ENCODE measurements at places on chromosomes 16 and 17. TPM values are rescaled to one million over a fixed set of nuclear protein-coding genes. Genes with fewer than 3 reads are reported as not detected.

DNA sequence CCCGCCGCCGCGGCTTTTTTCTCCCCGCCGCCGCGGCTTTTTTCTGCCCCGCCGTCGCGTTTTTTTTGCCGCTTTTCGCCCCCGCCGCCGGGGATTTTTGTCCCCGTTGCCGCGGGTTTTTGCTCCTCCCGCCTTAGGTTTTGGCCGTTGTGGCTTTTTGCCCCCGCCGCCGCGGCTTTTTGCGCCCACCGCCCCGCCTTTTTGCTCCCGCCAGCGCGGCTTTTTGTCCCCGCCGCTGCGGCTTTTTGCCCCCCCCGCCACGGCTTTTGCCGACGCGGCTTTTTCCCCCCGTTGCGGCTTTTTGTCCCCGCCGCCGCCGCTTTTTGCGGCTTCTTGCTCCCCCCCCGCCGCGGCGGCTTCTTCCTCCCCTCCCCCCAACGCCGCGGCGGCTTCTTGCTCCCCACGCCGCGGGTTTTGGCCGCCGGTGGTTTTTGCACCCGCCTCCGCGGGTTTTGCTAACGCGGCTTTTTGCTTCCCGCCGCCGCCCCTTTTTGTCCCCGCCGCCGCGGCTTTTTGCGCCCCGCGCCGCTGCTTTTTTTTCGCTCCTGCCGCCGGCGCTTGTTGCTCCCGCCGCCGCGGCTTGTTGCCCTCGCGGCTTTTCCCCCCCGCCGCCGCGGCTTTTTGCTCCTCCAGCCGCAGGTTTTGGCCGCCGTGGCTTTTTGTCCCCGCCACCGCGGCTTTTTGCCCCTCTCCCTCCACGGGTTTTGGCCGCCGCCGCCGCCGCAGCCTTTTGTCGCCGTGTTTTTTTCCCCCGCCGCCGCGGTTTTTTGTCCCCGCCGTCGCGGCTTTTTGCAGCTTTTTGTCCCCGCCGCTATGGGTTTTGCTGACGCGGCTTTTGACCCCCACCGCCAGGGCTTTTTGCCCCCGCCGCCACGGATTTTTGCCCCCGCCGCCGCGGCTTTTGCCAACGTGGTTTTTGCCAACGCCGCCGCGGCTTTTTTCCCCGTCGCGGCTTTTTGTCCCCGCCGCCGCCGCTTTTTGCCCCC, 150.3 kb downstream of the KCNJ18 start:
- DNase-seq = no peak

- DNase-seq = peak; percentile 48
Measured at GRCh38 chr17:33520426-33521330, 227.6 kb upstream of the ASIC2 start.

- DNase-seq = peak; percentile 36
Measured at GRCh38 chr17:9973669-9974447, 68.8 kb upstream of the RCVRN start.

DNA sequence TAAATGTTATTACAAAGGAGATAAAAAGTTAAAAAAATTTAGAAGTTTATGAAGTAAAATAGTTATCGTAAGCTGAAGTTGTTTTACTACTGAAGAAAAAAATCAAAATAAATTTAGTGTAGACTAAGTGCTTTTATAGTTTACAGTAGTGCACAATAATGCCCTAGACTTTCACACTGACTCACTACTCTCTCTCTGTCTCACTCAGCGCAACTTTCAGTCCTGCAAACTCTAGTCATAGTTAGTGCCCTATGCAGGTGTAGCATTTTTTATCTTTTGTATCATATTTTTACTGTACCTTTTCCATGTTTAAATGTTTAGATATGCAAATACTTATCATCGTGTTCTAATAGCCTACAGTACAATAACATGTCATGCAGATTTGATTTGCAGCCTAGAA, 17.7 kb upstream of the TOM1L1 start:
- no peak for DNase-seq

DNA sequence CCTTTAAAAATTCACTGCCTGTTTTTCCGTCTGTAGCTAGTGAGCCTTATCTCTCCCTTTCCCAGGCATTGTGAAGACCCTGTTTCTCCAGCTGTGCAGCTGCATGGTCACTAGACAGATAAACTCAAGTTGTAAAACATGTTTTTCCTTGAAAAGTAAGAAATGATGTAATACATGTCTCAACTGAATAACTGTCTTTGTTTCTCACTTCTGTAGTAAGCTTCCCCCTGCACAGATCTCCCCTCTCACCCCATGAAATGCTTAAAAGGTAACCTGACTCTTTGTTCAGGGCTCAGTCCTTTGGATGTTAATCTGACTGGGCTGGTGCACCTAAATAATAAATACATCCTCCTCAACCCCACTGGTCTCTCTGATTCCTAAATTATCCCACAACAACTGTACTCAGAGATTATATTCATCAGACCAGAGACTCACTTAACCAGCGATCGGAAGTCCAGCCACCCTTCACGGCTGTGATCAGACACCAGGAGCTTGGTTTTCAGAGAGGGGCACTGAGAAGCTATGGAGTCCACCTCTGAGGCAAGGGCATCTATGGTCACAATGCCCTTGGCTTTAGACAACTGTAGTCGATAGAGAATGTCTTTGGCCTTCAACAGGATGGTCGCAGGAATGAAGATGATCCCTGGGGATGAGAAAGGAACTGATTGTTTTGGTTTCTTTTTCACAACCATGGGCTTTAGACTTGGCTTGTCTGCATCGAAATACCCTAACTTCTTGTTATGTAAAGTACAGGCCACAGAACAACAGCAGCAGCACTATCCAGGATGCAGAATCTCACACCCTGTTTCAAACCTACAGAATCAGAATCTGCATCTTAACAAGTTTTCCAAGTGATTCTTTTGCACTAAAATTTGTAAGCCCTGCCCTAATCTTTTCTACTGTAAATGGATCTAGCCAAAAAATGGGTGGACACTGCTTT, 15.4 kb downstream of the ACSM1 start:
- no peak for DNase-seq

GRCh38 chr17:28493460-28493859, 12.7 kb upstream of the FOXN1 start:
- DNase-seq = no peak

GRCh38 chr17:17080781-17081180, 38.5 kb downstream of the MPRIP start:
- no peak for DNase-seq

DNA sequence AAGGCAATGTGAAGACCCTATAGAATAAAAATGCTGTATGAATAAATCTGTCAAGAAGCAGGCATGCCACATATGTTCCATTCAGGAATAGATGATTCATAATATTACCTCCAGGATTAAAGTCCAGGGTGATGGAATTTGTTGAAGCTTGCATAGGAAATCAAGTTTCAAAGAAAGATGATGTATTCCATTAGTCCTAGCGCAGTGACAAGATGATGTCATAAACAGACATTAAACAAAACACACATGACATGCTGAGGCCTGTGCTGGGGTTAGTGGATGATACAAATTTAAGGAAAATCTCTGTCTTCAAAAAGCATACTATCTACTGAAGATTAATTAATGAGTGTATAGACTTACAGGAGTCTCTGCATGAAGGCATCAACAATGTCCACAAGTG, 1025.2 kb downstream of the CDH11 start:
- no peak for DNase-seq

GRCh38 chr16:49478616-49479015, 105.0 kb downstream of the C16orf78 start:
- DNase-seq = no peak

GRCh38 chr17:81254955-81255717, 16.0 kb downstream of the NDUFAF8 start:
- DNase-seq = peak; percentile 72

DNA sequence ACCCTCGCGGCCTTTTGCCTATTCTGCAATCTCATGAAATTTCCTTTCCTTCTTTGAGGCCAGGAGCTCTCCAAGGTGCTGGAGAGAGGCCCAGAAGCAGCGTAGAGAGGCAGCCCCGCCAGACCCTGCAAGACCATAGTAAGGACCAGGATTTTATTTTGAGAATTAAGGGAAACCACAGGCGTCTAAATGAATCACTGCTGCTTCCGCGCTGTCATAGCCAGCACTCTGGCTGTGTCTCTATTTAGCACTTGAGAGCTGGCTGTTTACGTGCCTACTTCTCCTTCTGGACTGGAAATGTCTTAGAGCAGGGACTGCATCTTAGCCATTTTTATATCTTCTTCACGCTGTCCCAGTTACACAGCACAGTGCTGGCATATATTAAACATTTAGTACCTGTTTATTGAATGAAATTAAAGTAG, 37.6 kb upstream of the PIRT start:
- peak; percentile 25 for DNase-seq

DNA sequence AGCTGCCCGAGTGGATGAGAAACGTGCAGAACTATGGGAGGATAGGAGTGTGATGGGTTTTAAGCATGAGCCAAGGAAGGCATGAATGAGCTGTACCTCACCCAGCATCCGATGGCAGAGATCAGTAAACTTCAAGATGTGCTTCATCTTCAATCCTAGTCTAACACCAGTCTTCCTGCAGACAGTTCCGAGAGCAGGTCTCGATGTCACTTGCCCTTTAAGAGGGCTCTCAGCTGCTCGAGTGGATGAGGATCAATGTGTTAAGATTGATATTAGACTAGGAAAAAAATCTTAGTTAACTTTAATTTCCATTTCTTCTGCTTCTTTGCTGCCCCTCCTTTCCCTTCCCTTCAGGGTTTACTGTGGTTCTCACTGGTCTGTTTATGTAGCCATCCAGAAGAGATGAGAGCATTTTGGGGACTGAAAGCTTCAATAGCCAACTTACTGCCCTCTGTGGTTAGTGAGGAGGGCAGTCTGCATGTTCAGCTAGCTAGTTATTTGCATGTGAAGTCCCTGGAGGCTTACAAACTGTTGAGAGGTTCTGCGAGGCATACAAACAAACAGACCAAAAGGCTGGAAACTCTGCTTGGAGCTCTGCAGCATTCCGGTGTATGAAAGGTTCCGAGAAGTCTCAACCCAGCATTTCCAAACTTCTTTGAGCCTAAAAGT, 15.3 kb downstream of the KLHL36 start:
- DNase-seq = no peak

- peak; percentile 92 for DNase-seq
Measured at GRCh38 chr17:75645501-75645888, 12.3 kb downstream of the SMIM5 start.

DNA sequence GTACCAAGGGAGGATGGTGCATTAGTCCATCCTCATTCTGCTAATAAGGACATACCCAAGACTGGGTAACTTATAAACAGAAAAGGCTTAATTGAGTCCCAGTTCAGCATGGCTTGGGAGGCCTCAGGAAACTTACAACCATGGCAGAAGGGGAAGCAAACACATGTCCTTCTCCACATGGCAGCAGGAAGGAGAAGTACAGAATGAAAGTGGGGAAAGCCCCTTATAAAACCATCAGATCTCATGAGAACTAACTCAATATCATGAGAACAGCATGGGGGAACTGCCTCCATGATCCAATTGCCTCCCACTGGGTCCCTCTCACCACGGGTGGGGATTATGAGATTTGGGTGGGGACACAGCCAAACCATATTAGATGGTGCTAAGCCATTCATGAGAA, 84.5 kb downstream of the SEC14L1 start:
- DNase-seq = no peak

- no peak for DNase-seq
Measured at GRCh38 chr17:8189041-8189710, 804 bp downstream of the BORCS6 start.

- DNase-seq = no peak
Measured at GRCh38 chr16:3715430-3715829, 1.9 kb downstream of the TRAP1 start.

- no peak for DNase-seq
Measured at GRCh38 chr17:62855156-62855555, 47.0 kb upstream of the MARCHF10 start.

DNA sequence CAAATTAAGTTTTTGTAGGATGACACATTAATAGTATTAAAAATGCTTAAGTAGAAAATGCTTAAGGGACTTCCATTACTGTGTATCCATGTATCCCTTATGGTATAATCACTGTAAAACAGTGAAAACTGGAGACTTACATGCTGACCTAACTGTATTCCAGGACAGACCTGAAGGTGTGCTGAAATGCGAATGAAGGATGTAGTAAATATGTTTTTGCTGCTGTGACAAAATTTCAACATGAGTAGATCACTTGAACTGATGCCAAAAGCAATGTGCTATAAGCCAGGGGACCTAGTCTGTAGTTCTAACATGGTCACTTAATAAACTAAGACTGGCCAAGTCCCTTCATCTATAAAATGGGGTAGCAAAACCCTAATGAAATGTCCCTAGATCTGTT, 142.0 kb upstream of the CORO6 start:
- DNase-seq = no peak

DNA sequence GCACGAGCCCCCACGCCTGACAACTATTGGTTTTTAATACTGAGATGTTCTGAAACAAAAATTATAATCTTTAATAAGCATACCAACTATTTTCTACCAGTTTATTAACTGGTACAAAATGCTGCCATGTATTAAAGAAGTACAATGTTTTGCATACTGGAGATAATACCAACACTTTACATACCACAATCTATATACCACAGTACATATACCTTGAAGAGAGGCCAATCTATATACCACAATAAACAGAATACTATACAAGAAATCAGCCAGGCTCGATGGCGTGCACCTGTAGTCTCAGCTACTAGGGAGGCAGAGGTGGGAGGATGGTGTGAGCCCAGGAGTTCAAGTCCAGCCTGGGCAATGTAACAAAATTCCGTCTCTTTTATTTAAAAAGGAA, 9.9 kb downstream of the GPATCH8 start:
- DNase-seq = no peak

DNA sequence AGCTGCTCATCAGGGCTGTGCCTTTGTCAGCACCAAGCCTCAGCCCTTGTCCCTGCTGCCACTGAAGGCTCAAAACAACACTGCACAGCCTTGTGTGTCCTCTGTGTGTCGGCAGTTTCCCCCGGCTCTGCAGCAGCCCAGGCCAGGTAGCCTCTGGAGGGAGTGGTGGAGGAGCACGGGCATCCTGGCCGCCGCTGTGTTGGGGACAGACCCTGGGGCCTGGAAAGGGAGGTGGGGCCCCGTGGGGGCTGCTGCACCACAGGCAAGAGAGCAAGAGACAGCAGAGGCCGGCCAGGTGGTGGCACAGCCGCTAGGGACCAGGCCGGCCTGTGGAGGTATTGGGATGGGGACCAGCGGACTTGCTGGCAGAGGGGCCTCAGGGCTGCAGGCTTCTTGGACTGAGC, 96.9 kb upstream of the ZNF750 start:
- DNase-seq = no peak

DNA sequence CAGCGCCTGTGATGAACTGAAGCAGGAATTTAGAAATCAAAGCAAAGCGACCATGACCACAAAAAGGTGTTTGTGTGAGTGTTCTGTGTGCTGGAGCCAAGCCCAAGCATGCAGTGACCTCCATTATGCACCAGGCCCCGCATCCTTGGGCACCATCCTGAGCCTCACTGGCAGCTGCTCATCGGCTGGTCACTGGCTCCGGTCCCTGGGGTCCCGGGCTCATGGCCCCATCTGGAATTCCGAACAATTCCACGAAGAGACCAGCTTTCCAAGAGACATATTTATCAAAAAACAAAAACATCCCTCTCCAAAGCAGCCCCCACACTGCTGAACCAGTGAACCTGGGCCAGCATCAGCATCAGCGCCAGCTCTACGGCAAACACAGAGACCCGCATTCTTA, 15.2 kb upstream of the ZNF469 start:
- no peak for DNase-seq

GRCh38 chr17:79048826-79049755, 25.1 kb downstream of the C1QTNF1 start:
- no peak for DNase-seq

Gene NHLRC4
- total RNA-seq = 0.17 TPM

Gene PRSS36
- 0.18 TPM for total RNA-seq

Gene CDH1
- under 0.01 TPM for total RNA-seq

Gene CMTM1
- 1.4 TPM for total RNA-seq

Gene SULT1A4
- 4.4 TPM for total RNA-seq

Gene HSD17B1
- total RNA-seq = under 0.01 TPM

Gene PRRT2
- total RNA-seq = not detected

Gene CARHSP1
- 58.5 TPM for total RNA-seq
